ENCODE measurements at places on chromosomes 1 and 21.
A peak's percentile ranks its signal among the peaks of the same experiment; 100 is the strongest.

- no peak for DNase-seq
Observed at GRCh38 chr1:46554597-46555381, 3.3 kb upstream of the KNCN start.

- no peak for DNase-seq
Observed at GRCh38 chr1:205374210-205375078, 17.7 kb upstream of the KLHDC8A start.

DNA sequence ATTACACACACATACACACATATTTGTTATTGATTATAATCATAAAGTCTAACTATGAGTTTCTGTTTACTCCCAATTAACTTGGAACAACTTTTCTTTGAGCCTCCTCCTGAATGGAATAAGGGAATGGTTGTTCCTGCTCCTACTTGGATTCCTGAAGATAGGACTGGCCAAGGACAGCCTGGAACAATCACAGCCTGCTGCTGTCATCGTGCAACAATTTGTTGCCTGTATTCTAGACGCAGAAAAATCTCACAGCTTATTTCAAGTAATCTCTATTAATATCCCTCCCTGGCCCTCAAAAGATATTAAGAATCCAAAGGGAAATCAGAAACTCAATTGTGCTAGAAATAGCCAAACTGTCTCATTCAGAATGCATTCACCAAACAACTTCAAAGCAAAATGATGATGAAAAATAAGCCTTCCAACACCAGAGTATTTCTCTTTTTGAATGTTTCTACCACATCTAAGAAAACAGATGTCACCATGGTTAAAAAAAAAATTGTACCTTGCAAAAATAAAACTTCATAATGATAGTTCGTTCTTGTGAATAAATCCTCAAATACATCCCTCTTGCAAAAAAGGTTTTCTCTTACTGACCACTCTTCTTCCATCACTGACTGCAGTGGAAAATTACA lies 30.9 kb downstream of the RCAN1 start:
- DNase-seq: peak; percentile 2

GRCh38 chr1:246827396-246827795 lies 103.2 kb downstream of the SCCPDH start:
- no peak for DNase-seq

GRCh38 chr1:72109916-72110315 lies 172.4 kb downstream of the NEGR1 start:
- DNase-seq: no peak

- no peak for DNase-seq
Observed at GRCh38 chr1:188689542-188689941, 1788.1 kb downstream of the BRINP3 start.

- DNase-seq: no peak
Observed at GRCh38 chr1:9229549-9229948, 5.0 kb upstream of the H6PD start.

DNA sequence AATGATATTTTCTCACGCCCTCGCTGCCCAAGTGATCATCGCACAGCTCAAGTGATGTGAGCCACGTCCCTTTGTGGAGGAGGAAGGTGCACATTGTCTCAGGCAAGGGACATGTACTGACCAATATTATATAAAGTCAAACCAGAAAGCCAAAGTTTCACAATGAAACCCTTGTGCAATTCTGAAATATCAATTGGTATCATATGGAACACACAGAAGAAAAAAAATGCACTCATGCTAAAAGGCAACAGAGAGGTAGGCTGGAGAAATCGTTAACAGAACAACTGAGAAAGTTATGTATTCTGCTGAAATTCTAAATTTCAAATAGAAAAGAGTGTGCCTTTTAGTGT lies 1.9 kb downstream of the JAM2 start:
- no peak for DNase-seq

- DNase-seq: no peak
Observed at GRCh38 chr1:92851729-92852128, 19.9 kb downstream of the RPL5 start.

DNA sequence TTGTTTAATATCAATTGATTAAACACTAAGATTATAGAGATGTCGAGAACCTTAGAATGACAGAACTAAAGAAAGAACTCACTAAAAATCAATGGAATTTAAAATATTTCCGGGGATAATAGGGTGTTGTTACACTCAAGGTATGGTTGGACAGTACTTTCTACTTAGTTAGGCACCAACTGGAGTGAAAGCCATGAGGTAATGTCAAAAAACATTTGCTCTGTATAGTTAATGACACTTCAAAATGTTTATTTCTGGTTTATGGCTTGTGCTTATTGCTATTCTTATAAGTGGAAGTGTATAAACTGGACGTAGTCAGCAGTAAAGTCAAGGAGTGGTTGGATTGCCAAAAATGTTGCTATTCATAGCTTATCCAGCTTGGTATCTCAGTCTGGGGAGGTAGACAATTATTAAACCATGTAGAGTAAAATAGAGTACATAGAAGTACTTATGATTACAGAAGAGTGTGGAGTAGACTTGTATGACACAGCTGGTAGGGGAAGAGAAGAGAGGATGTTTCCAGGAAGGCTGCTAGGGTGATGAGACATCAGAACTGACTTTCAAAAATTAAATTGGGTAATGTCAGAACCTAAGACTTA lies 56.5 kb upstream of the BMP8A start:
- no peak for DNase-seq

GRCh38 chr1:219582296-219582695 lies 30.6 kb downstream of the ZC3H11B start:
- DNase-seq: no peak

- DNase-seq: no peak
Observed at GRCh38 chr1:185627761-185628501, 106.3 kb upstream of the HMCN1 start.

GRCh38 chr1:12088607-12089006 lies 25.5 kb downstream of the TNFRSF8 start:
- no peak for DNase-seq

DNA sequence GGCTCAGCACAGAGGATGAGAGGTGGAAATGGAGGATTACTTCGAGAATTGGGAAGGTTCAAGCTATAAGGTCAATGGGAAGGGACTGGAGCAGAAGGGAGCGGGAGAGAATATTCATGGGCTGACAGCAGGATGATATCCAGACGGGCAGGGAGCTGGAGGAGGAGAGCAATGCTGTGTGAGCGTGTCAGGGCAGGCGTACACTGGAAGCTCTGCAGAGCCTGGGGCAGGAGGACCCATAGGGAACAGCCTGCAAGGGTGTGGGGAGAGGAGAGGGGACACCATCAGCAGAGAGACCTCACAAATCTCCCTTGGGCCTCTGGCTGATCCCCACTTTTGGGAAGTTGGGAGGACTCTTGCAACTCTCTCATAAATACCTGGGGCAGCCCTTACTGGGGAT lies 13.7 kb downstream of the CSF1 start:
- DNase-seq: no peak

DNA sequence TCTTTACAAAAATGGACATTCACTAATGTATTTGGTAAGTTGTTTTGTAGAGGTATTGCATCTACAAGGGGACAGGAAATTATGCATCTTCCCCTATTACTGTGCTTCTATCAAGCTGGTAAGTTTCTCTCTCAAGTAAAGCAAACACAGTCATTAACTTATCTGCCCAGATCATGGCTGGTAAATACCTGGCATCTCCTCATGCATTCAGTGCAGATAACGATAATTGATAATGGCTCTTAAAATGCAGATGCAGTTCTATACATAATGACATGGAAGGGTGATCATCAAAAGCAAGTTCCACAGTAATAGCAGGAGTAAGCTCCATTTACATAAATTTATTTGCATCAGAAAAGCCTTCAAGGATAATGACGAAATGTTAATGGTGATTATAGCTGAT lies 122.4 kb downstream of the SIPA1L2 start:
- DNase-seq: no peak

All from islet precursor cell (in vitro differentiated cells).